Stimulated activated CD8-positive, alpha-beta memory T cell treated with anti-CD3 and anti-CD28 coated beads, Interleukin-7, amount 100 ng/mL, for 24 hours (primary cell): ENCODE measurements at places on chromosomes 13 and 19.

DNA sequence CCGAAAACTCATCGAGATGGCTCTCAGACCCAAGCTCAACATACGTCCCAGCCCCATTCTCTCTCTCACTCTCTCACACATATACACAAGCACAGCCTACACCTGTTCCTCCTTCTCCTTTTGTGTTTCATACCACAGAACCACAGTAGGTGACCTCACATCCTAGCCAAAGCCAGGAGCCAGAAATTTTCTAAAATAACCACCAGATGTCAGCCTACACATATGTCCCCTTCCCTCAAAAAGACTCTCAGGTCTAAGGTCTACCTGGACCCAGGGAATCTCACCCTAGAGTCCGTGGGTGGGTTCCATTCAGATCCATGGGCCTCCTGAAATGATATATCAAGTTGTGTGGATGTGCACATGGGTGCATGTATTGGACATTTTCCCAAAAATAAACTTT is 104.2 kb upstream of the IPO5 start:
- DNase-seq, result no peak

GRCh38 chr19:38082256-38083118 is 141.5 kb downstream of the DPF1 start:
- no peak for DNase-seq

DNA sequence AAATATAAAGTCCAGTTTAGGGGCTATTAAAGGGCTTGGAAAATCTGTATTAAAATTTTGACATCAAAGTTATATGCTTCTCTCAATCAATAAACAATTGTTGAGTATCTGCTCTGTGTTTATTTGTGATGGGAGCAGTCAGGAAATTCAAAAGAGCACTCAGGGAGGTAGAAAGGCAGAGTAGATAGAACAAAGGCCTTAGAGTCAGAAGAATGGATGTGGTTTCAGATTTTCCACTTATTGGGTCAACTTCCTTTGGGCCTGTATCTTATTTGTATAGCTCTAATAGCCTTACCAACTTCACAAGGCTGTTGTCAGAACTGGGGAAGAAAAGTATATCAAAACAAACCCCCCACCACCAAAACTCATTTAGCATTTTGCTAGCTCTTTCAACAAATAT is 302.6 kb downstream of the SPRY2 start:
- DNase-seq, result no peak

DNA sequence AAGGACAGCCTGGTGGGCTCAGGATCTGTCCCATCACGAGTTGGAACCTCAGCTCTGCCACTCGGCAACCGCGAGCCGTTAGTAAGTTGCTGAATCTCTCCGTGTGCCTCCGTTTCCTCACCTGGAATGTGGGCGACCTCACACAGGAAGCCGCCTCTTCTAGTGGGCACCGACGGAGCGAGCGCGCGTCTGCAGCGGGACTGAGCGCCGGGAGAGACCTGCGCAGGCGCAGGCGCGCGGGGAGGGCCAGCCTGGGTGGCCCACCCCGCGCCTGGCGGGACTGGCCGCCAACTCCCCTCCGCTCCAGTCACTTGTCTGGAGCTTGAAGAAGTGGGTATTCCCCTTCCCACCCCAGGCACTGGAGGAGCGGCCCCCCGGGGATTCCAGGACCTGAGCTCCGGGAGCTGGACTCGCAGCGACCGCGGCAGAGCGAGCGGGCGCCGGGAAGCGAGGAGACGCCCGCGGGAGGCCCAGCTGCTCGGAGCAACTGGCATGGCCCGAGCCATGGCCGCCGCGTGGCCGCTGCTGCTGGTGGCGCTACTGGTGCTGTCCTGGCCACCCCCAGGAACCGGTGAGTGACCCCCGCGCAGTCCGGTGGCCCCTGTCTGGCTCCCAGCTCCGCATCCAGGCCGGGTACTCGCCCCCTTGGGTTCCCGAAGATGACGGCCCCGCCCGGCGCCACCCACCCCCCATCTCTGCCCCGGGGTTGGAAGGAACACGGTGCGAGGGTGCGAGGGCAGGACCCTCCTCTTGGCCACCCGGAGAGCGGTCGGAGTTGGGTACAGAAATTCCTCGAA is at the start of gene PVR:
PVR (plus strand) TSS at position 306 of the 797 bp plus-strand sequence; CDS start at position 493, 187 bp downstream.
- DNase-seq, result peak; percentile 19

GRCh38 chr19:13094771-13095392 is 7.8 kb downstream of the LYL1 start:
- no peak for DNase-seq
